Mononuclear cell (primary cell): ENCODE measurements at places on chromosomes 3 and 15. TPM values are rescaled to one million over a fixed set of nuclear protein-coding genes. Genes with fewer than 3 reads are reported as not detected.

Gene LDHAL6B
- not detected for total RNA-seq

Gene BCHE
- total RNA-seq = not detected

Gene NR1I2
- total RNA-seq = not detected

Gene SCAANT1
- not detected for total RNA-seq

Gene XXYLT1
- 9.0 TPM for total RNA-seq

Gene C3orf85
- not detected for total RNA-seq

Gene SERPINI2
- total RNA-seq = not detected

Gene ZNF774
- under 0.01 TPM for total RNA-seq

Gene TP63
- total RNA-seq = 0.21 TPM

Gene TGM4
- total RNA-seq = not detected

Gene SLC26A6
- total RNA-seq = 8.4 TPM

Gene LRRC15
- total RNA-seq = 0.10 TPM
